ENCODE measurements at places on chromosomes 3 and 15. TPM values are rescaled to one million over a fixed set of nuclear protein-coding genes. Genes with fewer than 3 reads are reported as not detected.

GRCh38 chr3:140954576-140954975, 12.9 kb downstream of the SLC25A36 start:
- no peak for DNase-seq

DNA sequence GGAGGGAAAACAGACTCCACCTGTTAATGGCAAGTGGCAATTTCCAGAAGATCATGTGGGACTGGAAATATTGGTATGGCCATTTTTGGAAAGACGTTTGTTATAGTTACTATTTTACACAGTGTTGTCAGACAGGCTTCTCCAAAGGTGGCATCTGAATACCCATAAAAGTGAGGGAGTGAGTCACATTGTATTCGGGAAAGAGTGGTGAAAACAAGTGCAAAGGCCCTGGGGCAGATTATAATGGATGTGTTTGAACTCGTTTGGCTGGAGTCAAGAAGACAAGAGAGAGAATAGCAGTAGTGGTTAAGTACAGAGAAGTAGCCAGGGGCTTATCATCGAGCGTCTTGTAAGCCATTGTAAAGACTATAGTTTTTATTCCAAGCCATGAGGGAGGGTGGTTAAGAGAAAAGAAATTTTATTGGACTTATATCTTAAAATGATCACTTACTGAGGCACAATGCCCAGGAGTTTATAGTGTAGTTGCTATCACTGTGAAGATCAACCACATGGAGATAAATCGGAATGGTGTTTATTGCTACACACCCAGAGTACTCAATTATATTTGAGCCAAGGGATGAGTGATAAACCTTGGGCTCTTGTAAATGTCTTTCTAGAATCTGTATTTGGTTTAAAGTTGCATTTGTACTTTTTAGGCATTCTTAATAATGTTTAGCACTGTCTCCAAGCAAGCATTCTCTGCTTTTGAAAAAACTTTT, 212.8 kb upstream of the KBTBD8 start:
- DNase-seq = no peak

The PLA2G4D gene
- not detected for polyA plus RNA-seq

The GOLGA8S gene
- polyA plus RNA-seq = not detected

All from small intestine (tissue), 16 donors.